T47D (cell line): ENCODE measurements at places on chromosomes 7 and 10.

- peak; percentile 50 for DNase-seq
Measured at GRCh38 chr7:71636329-71636728, 504.4 kb downstream of the GALNT17 start.

DNA sequence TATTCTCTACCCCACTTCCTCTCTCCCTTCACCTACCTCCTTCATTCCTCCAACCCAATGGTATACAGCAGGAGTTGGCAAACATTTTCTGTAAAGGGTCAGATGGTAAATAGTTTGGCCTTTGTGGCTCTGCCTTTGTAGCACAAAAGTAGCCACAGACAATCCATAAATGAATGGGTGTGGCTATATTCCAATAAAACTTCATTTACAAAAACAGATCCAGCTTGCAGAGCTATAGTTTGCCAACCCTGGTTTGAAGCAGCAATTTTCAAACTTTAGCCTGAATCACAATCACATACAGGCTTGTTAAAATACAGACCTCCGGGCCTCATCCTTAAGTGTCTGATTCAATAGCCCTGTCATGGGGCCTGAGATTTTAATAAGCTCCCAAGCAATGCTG is 110.5 kb downstream of the CPEB3 start:
- DNase-seq = no peak

DNA sequence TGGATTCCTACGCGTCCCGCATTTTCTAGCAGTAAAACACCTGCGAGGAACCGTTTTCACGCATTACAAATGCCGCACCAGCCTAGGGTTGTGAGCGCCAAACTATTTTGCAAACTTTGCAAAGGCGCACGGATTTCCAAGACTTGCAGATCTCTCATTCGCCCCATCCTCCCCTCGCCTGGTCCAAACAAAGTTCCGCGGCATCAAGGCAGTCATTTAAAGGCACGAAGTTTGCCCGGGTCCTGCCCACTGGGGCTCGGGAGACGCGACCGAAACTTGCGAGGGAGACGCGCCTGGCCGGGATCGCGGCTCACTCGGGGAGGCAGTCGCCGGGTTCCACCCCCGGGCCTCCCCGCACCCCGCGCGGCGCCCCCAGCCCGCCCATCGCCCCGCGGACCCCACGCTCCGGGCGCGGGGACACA is 613 bp downstream of the USP6NL start:
- peak; percentile 63 for DNase-seq

DNA sequence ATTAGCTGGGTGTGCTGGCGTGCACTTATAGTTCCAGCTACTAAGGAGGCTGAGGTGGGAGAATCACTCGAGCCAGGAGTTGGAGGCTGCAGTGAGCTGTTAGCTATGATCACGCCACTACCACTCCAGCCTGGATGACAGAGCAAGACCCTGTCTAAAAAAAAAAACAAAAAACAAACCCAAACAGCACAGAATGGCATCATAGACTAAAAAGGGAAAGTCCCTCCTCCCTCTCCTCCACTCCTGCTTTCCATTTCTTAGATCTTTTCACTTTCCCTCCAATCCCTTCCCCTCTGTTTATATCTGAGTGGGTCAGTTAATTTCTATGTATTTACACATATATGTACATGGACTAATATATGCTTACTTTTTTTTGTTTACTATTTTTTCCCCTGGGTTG is 10.4 kb upstream of the PIP4K2A start:
- no peak for DNase-seq

- DNase-seq = peak; percentile 79
Measured at GRCh38 chr10:43377424-43377883, 6.0 kb downstream of the FXYD4 start.

- no peak for DNase-seq
Measured at GRCh38 chr7:44805950-44806349, 9.5 kb downstream of the PPIA start.
